ENCODE measurements at places on chromosomes 1 and 21.

GRCh38 chr21:28615276-28615675, 377.4 kb downstream of the LTN1 start:
- DNase-seq = no peak

DNA sequence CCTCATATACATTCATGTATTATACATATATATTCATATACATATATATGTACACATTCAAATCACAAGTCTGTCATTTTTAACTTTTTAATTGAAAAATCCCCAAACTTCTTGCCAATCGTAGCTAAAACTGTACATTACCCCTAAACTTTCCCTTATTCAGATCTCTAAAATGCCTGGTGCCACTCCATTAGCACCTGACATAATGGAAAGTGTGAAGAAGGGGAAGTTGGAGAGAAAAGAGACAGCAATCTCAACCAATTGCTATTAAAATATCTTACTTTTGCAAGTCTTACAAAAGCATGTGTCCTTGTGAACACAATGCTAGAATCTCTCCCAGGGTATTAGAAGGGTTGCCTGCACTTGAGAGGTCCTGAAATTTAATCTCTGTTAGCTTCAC, 22.7 kb upstream of the PRKACB start:
- DNase-seq = no peak

- DNase-seq = no peak
Measured at GRCh38 chr1:30255111-30255724, 468.2 kb downstream of the MATN1 start.

- DNase-seq = no peak
Measured at GRCh38 chr1:190439447-190439846, 38.2 kb downstream of the BRINP3 start.

DNA sequence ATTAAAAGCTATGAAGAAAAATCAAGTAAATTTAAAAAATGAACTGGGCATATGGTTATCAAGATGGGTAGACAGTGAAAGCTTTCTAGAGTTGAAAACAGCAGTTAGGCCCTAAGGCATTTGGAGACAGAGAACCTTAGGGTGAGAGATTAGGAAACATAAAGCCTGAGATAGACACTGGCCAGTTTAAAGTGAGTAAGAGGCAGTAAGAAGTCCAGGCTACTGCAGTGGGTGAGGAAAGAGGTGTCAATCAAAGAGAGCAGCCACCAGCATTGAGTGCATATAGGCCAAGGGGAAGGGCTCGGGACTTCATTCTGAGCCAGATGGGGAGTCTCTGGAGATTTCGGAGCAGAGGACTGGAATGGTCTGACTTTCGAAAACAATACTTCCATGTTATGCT, 1360.5 kb upstream of the ADGRL4 start:
- DNase-seq = no peak

DNA sequence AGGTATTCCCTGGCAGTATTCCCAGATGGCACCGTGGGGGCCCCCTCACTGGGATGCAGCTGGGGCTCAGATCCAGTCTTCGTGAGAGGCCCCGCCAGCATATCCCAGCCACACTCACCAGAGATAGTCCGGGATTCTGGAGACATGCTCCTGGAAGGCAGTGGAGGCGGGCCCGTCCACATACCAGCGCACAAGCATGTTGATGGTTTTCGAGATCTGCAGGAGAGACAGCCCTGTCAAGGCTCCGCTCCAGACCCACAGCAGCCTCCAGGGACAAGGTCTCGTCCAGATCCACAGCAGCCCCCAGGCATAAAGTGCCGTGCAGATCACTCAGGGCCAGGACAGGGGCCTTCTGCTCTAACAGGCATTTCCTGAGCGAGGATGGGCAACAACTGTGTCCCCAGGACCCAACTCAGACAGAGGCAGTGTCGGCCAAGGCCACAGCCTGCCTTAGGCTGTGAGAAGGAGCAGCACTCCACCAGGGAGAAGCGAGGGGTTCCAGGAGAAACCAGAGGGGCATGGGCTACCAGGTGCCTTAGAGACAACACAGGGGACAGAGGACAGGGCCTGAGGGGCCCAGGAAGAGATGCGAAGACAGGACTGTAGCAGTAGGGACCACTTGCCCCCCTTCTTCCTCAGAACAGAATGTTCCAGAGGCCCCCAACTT, 14.8 kb downstream of the LSS start:
- DNase-seq = no peak

- DNase-seq = peak; percentile 6
Measured at GRCh38 chr1:234918181-234918841, 210.3 kb downstream of the TOMM20 start.

- DNase-seq = no peak
Measured at GRCh38 chr1:223077247-223077833, 65.7 kb downstream of the TLR5 start.

DNA sequence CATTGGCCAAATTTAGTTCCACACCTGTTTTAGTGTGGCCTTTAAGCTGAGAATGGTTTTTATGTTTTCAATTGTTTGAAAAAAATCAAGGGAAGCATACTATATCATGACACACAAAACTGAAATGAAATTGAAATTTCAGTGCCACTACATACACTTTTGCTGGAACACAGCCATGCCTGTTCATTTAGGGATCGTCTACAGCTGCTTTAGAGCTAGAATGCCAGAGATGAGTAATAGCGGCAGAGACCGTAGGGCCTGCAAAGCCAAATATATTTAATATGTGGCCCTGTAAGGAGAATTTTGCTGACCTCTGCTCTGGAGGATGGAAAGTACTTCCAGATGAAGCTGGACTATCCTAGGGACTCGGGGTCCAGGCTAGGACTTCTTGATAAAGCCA, 62.5 kb upstream of the LYST start:
- DNase-seq = no peak

DNA sequence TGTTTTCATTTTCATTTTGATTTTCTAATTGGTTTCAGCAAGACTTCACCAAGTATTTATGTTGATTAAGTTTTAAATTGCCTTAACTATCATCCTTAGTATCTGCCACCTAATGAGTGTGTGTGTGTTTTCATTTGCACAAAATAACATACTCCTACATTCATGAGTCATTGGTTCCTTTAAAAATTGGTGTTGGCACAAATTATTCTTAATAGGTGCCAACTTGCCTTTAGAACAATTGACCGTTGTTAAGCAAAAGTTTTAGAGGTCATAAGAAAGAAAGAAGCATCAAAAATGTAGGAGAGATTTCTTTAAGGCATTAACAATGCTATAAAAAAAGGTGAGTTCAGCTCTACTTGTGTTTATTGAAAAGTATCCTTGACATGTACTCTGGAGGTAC, 77.5 kb downstream of the FNBP1L start:
- DNase-seq = no peak

- DNase-seq = no peak
Measured at GRCh38 chr1:245153552-245154428, 995 bp upstream of the KIF26B start.

GRCh38 chr1:184860535-184860934, 105.9 kb upstream of the EDEM3 start:
- DNase-seq = no peak

- no peak for DNase-seq
Measured at GRCh38 chr1:88001460-88001859, 672.8 kb downstream of the LMO4 start.

- DNase-seq = no peak
Measured at GRCh38 chr1:159121526-159121925, 45.0 kb upstream of the AIM2 start.

DNA sequence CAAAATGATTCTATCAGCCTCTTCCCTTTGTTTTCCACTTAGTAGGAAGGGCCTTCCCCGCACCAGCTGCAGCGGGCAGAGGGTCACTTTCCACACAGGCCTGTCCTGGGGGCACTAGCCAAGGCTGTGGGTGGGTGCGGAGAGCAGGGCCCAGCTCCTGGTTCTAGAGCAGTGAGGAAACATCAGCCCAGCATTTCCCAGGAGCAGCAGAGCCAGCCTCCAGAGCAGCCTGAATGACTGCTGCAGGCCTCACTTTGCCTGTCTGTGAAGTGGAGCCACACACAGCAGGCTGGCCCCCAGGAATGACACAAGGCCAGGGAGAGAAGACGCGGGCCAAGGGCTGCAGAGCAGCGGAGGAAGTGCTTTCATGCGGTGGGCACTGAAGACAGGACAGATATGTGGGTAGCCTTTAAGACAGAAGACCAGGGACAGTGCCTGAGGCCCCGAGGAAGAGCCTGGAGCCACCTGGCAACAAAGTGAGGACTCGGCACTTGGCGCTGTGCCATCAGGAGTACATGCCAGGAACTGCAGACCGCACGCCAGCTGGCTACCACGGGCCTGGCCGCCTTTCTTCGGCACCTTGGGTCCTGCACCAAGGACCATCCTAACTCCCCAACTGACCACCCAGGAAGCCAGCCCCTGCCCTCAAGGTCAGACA, 42.0 kb downstream of the ACOT7 start:
- no peak for DNase-seq

DNA sequence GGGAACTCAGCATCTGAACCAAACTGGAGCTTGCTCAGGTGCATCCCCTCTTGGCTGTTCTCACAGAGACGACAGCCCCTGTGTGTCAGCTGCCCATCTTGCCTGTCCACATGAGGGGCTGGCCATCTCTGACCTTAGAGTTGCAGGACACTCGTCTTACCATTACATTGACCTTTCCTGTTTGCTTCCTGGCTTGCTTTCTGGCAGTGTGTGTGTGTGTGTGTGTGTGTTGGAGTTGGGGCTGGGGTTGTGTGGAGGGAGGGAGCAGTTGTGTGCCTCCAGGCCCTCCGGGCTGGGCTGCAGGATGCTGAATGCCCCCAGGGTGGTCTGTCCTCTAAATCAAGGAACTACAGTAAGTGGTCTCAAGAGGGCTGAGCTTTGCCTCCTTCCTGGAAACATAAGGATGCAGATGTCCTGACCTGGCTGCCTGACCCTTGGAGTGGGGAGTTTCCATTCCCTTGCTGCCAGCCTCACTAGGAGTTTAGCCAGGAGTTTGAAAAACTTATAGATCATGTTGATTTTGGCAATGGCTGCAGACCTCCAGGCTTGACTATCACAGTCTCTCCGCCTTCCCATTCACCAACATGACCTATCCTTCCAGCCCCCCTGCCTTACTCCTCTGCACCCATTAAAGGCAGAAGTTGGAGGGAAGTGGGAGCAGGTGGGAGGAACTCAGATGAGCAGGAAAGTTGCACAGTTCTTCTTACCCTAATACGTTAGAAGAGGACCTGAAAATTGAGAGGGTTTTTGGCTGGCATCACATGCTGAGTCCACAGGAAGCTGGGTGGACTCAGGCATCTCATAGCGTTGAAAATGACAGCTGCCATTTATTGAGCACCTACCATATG, 19.0 kb downstream of the RASSF5 start:
- DNase-seq = no peak

Measured in NCI-H2081 treated with DMSO at 0.1 percent for 48 hours (cell line).